Suprapubic skin (tissue), 4 donors: ENCODE measurements at places on chromosomes 6 and 20. TPM values are rescaled to one million over a fixed set of nuclear protein-coding genes. Genes with fewer than 3 reads are reported as not detected.

Gene MYCT1
- total RNA-seq, result 2.0 TPM

Gene CHRNA4
- not detected for total RNA-seq

Gene VIP
- not detected for total RNA-seq

Gene PHIP
- total RNA-seq, result 23.6 TPM

Gene GPX6
- total RNA-seq, result not detected

Gene GFOD1
- 15.2 TPM for total RNA-seq

Gene SCGN
- 0.34 TPM for total RNA-seq

Gene MAS1
- total RNA-seq, result not detected

Gene DNMT3B
- total RNA-seq, result 2.7 TPM
